NCI-H1436 treated with DMSO at 0.1 percent for 48 hours (cell line): ENCODE measurements at places on chromosomes 7 and 10.

GRCh38 chr7:141590666-141591065 lies 39.5 kb downstream of the AGK start:
- DNase-seq = no peak

- no peak for DNase-seq
Observed at GRCh38 chr7:105021967-105022366, 8.0 kb downstream of the KMT2E start.

- no peak for DNase-seq
Observed at GRCh38 chr10:31426401-31426800, 107.4 kb downstream of the ZEB1 start.

GRCh38 chr7:36563706-36564327 lies 160.5 kb downstream of the AOAH start:
- DNase-seq = no peak

GRCh38 chr10:3622845-3623621 lies 162.0 kb downstream of the KLF6 start:
- no peak for DNase-seq

- no peak for DNase-seq
Observed at GRCh38 chr7:135514856-135515255, 5.0 kb upstream of the CNOT4 start.

- no peak for DNase-seq
Observed at GRCh38 chr10:124259139-124259825, 159.4 kb downstream of the OAT start.

GRCh38 chr7:36710186-36710791 lies 14.0 kb downstream of the AOAH start:
- DNase-seq = no peak

DNA sequence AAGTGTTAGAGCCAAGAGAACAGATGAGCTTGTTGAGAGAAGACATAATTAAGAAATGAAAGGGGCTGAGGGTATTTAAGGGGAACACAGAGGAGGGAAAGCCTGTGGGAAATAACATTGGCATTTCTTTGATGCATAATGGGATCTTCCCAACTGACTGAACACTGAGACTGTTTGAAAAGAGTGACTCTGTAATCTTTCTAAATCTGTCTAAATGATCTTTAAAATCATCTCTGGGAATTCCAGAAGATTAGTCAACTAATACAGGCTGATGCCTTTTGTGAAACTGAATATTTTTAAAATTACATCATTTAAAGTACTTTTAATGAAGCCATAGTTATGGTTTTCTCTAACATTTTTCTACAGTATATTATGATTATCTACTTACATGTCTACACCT lies 17.4 kb upstream of the SLC35G1 start:
- no peak for DNase-seq
